ENCODE measurements at places on chromosomes 11 and 22. TPM values are rescaled to one million over a fixed set of nuclear protein-coding genes. Genes with fewer than 3 reads are reported as not detected.

The NELL1 gene
- not detected for total RNA-seq

The OR5P2 gene
- total RNA-seq: 0.09 TPM

The TRIM49 gene
- not detected for total RNA-seq

The DCHS1 gene
- 41.8 TPM for total RNA-seq

The OR6T1 gene
- total RNA-seq: not detected

The AAMDC gene
- total RNA-seq: 65.6 TPM

The C11orf87 gene
- not detected for total RNA-seq

The MMP13 gene
- total RNA-seq: not detected

The ACTN3 gene
- 0.09 TPM for total RNA-seq

The CARS1 gene
- total RNA-seq: 39.4 TPM

The LYVE1 gene
- total RNA-seq: 0.54 TPM

The OR8D4 gene
- not detected for total RNA-seq

The FXYD2 gene
- 0.81 TPM for total RNA-seq

The SLC17A6 gene
- total RNA-seq: not detected

The SPCS2 gene
- 32.2 TPM for total RNA-seq

The SLC22A12 gene
- total RNA-seq: not detected

The TRPM5 gene
- total RNA-seq: not detected

The UVRAG gene
- 52.2 TPM for total RNA-seq

Measured in endothelial cell of coronary artery (primary cell).